ENCODE measurements at places on chromosomes 1 and 21.
A peak's percentile ranks its signal among the peaks of the same experiment; 100 is the strongest.

DNA sequence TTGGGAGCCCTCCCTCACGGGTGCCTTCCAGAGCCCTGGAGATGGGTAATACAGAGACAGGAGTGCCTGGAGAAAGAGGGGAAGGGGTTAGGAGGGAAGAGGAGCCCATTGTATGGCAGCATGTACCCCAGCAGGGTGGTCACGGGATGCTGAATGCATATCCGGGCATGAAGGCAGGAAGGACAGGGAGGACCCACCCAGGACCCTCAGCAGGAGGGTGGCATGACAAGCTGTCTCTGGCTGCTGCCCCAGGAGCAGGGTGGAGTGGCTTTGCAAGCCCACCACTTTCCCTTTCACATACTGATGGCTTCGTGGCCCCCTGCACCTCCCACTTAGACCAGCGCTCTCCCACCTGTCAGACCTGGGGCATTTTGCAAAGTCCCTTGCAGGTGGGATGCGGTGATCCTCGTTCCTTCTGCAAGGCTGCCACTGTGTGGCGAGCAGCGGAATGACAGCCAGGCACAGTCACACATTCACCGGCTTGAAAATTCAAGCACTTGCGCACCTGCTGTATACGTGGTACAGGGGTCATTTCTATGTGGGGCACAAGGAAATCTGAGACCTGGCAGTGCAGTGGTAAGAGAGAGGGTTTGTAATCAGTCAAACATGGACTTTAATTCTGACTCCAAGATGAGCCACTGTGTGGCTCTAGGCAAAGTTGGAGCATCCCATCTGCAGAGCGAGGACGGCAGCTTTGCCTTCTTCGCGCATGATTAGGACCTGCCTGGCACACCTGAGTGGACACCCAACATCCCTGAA is 53.2 kb upstream of the TMEM51 start:
- DNase-seq, result peak; percentile 9

DNA sequence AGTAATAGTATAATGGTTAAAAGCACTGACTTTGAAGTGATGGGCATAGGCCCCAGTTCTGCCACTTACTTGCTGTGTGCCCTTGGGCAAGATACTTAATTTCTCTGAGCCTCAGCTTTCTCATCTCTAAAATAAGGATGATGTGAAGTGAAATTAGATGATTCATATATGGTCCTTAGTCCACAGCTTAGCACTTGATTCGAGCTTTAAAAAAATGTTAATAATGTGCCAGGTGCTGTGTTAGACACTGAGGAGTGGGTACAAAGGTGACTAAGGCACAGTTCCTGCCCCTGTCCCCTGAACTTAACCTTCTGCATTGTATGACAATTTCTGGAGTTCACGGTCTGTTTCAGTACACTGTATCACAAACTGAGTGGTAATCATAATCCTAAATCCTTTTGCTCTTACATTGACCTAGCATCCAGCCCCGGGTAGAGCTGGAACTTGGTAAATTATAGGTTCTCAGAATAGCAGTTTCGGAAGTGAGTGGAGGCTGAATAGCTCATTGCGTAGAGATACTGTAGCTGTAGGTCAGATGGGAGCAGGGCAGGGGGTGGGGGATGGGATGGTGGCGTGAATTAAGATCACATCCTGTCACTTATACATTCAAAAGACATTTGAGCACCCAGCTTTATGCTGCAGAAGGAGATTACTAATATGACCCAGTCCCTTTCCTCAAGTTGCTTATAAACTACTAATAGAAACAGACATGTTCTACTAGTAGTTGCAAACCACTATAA is 1.5 kb downstream of the ZNF691 start:
- no peak for DNase-seq

GRCh38 chr1:55338448-55338820 is 123.3 kb upstream of the USP24 start:
- no peak for DNase-seq

DNA sequence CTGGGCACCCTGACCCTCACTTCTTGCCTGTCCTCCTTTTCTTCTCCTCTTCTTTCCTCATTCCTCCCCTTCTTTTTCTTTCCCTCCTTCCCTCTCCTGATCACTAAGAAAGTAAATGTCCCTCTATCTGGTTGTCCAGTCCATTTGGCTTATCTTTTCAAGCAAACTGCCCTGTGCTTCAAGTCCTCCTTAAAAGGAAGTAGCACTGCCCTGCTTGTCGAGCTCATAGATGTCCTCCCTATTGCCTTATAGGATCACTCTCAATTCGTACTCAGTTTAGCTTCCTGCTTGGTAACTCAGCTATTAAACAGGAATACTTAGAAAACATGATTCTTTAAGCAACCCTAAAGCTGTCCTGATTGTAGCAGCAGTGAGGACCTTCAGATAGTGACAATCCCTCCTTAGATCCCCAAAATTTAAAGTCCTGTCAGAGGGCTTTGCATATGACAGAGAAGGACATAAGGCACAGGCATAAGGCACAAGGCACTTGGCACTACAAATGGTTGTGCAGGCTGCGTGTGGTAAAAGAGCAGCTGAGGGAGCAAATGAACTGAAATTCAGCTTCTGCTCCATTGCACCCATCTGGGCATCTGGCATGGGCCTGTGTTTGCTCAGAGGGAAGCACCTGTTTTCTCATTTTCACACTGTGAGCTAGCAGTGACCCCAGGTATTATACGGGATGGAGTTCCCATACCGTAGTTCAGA is 26.1 kb upstream of the SLAMF6 start:
- no peak for DNase-seq

- DNase-seq, result no peak
Measured at GRCh38 chr21:40052276-40052675, 185.0 kb downstream of the PCP4 start.

DNA sequence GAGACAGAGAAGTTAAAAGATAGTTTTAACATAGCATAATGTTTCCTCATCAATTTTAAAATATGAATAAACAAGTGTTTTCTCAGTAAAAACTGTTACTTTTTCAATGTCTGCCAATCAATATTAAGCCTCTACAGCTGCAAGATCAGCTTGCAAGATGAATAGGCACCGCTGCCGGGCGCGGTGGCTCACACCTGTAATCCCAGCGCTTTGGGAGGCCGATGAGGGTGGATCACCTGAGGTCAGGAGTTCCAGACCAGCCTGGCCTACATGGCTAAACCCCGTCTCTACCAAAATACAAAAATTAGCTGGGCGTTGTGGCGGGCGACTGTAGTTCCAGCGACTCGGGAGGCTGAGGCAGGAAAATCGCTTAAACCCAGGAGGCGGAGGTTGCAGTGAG is 54.8 kb upstream of the SH3GLB1 start:
- DNase-seq, result no peak

GRCh38 chr1:25572708-25573590 is 29.5 kb downstream of the LDLRAP1 start:
- DNase-seq, result peak; percentile 14

DNA sequence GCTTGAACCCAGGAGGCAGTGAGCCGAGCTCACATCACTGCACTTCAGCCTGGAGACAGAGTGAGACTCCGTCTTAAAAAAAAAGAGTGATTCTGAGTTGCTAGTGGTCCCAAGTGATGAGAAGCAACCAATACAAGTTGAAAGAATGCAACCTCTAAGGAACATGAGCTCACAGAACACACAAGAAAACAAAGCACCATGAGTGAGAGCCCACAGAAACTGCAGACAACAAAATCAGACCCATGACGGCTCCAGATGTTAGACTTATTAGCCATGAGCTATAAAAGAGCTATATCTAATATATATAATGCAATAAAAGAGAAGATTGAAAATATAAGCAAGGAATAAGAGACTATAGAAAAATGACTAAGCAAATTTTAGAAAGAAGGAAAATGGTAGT is 50.0 kb downstream of the MATN1 start:
- no peak for DNase-seq

- peak; percentile 86 for DNase-seq
Measured at GRCh38 chr1:172818841-172819527, 160.1 kb downstream of the FASLG start.

DNA sequence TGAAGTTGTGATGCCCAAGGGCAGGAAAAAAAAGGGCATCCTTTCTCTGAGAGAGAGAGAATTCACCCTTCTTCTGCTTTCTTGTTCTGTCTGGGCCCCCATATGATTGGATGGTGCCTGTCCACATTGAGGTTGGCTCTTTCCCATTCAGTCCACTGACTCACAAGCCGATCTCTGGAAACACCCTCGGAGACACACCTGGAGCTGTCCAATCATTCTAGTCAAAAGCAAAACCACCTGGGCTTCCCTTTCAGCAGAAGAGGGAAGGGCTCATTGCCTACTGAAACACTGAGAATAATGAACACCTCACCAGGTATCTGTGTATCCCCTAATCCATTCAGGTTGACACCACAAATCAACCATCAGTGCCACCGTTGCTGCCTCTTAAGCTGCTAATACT is 103.7 kb upstream of the GNG12 start:
- DNase-seq, result no peak

DNA sequence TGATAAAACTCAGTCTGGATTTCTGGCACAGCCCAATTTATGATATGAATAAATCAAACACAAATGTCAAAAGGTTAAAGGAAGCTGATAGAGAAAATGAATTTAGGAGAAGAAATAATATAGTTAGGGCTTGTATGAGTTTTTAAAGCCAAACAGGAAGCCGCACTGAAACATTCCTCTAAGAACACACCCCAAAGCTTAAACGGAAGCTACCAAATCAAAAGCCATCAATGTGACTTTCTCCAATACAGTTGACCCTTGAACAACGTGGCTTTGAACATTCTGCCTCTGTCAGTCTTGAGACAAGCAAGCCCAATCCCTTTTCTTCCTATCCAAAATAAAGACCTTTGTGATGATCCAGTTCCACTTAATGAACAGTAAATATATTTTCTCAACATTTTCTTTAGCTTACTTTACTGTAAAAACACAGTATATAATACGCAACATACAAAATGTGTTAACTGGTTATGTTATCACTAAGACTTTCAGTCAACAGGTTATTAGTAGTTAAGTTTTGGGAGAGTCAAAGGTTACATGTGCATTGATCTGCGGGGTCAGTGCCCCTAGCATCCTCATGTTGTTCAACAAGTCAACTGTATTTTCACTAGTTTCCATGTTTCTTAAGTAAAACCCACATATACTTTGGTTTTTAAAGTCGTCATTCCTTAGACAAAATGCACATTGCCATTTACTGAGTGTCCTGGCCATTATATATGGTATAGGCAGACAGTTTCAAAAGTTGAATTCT is 11.2 kb downstream of the SERBP1 start:
- peak; percentile 44 for DNase-seq

DNA sequence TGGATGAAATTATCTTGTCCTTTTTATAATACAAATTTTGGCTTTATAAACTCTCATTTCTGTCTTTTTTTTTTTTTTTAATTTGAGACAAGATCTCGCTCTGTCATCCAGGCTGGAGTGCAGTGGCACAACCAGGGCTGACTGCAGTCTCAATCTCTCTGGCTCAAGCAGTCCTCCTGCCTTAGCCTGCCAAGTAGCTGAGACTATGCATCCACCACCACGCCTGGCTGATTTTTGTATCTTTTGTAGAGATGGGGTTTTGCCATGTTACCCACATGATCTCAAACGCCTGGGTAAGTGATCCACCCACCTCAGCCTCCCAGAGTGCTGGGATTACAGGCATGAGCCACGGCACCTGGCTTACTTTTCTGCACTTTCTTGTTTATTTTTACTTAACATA is 7.5 kb downstream of the TOR1AIP1 start:
- DNase-seq, result no peak

DNA sequence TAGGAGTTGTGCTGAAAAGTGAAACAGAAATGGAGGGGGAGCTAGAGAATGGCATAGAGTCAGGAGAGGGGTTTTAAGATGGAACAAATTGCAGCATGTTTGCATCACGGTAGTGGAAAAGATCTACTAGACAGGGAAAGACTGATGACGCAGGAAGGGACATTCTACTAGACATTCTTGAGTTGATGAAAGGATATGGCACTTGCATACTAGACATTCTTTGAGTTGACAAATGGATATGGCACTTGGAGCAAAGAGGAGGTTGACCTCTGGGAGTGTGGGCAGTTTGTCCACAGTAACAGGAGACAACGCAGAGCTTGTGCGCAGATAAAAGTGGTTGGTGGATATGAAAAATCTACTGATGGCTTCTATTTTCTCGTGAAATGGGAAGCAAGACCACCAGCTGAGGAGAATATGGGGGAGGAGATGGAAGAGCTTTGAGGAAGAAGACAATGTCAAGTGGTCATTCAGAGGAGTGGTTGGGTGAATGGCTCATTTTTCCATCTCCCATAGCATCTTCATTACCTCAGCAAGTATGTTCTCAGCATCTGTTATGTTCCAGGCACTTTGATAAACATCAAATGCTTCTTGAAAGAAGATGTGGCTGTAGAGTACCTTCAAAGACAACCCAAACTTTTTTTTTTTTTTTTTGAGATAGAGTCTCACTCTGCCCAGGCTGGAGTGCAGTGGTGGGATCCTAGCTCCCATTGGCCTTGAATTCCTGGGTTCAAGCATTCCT is 2.4 kb upstream of the CTPS1 start:
- no peak for DNase-seq

DNA sequence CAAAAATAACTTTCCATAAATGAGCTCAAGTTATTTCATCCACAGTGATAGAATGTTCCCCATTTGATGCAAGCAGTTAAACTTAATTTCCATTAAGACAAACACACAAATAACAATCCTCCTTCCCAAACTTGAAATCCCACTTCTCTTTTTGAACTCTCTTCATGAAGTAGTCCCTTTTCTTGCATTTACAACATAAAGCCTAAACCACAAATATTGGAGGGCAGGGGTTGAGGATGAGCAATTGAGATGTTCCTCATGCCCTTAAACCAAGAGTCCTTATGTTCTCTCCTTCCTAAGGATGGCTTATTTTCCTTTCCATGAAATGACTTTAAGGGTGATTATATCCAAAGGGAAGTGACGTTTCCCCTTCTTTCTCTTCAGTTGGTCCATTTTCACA is 228.8 kb downstream of the DISC1 start:
- DNase-seq, result no peak

DNA sequence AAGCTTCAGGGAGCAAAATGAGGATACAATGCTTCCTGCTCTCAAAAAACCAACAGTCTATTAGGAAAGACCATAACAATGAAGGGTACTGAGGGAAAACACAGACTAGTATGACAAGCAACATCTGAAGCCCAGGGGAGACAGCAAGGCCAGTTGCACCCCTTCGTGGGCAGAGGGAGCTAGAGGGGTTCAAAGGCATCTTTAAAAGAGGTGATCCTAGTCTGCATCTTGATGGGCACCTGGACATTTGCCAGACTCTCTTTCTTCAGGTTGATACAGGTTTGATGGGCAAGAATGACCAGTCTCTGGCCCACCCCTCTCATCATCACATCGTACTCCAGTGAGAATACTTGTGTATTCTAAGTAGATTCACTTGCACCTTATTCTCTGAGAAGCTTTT is 177.7 kb downstream of the VAV3 start:
- no peak for DNase-seq

GRCh38 chr1:27678747-27679146 is 6.8 kb upstream of the IFI6 start:
- DNase-seq, result no peak

DNA sequence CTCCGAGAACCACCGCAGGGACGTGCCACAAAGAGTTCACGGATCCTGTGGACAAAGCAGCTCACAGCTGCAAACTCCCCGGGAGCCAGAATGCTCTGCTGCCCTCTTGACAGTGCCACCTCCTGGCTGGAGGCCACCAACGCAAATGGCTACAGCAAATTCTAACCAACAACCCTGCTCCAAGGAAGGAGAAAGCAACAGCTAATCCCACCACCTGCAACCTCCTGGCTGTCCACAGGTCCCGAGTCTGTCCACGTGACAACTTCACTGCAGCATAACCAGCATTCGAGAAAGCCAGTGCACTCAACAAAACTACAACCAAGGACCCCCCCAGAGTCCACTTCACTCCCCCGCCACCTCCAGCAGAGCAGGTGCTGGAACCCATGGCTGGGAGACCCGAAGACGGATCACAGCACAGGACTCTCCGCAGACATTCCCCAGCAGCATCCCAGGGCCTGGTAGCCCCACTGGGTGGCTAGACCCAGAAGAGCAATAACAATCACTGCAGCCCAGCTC is 17.3 kb downstream of the POFUT2 start:
- DNase-seq, result no peak

All from CD4-positive, CD25-positive, alpha-beta regulatory T cell (primary cell).